ENCODE measurements at places on chromosomes 4 and X.

DNA sequence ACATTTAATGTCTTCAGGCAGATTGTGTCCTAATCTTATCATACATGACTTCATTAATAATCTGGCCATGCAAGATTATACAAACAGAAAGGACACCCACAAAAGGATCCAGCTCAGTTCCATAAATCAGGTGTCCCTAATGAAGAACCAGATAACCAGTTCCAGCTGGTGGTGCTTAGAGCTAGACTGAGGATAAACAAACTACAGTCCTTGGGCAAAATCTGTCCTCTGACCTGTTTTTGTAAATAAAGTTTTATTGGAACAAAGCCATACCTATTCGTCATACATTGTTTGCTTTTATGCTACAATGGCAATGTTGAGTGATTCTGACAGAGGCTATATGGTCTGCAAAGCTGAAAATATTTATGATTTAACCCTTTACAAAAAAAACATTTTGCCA, 199.5 kb downstream of the MID1IP1 start:
- DNase-seq = no peak

DNA sequence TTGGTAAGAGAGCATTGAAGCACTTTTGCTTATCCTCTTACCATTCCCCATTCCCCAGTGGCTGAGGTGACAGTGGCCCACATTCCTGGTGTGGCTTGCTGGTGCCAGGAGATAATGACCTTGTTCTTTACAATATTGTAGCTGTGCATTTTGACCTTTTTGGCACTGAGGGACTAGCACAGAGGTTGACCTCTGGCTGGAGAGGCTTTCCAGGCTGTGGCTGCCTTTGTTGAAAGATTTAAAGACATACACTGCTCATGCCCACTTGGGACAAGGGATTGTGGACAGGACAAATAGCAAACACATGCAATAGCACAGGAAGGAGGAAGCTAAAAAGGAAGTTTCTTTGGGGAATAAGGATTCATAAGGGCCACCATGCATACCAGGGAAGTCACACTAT, 65.4 kb downstream of the ARHGEF9 start:
- DNase-seq = no peak

DNA sequence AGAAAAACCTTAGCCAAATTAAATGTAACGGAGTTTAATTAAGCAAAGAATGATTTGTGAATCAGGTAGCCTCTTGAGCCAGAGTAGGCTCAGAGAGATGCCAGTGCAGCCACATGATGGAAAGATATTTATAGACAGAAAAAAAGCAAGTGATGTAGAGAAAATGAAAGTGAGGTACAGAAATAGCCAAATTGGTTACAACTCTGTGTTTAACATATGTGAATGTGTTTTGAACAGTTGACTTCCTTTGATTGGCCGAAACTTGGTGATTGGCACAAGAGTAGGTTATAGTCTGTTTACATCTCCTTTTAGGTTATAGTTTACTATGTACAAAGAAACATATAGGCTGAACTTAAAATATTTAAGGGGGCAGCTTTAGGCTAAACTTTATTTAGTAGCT, 459.9 kb upstream of the BOD1L1 start:
- no peak for DNase-seq

GRCh38 chr4:25847329-25847728, 15.5 kb downstream of the SEL1L3 start:
- DNase-seq = no peak

DNA sequence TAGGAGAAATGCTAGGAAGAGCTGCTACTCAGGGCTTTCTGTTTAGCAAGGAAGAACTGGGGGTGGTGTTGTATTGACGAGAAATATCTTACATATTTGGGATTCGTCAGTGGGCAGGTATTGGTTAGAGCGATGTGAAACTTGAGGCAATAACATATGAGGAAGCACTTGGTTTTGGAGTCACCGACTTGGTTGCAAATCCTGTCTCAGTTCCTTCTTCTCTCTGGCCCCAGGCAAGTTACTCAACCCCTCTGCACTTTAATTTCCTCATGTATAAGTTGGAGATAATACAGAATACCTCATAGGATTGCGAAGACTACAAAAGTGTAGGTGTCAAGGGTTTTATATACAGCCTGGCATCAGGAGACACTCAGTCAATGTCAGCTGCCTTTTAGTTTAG, 34.1 kb downstream of the GPAT3 start:
- DNase-seq = no peak

GRCh38 chr4:176902710-176903323, 110.1 kb upstream of the VEGFC start:
- no peak for DNase-seq

DNA sequence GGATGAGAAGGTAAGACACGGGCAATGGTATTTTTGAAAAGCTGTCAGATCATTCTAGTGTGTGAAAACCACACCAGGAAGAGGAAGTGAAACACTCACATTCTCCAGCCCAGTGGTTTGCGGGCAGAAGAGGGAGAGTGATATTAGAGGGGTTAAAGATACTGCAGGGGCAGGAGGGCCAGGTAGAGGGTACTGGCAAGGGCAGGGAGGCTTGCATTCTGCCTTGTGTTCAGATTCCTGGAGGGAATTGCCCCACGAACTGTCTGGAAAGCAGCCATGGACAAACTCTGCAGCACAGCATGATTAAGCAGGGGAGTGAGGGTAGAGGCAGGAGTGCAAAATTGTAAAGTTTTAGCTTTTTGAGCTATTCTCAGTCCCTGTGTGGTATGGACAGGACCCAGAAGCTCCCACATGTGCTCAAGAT, 30.9 kb downstream of the NIPAL1 start:
- peak; percentile 13 for DNase-seq

DNA sequence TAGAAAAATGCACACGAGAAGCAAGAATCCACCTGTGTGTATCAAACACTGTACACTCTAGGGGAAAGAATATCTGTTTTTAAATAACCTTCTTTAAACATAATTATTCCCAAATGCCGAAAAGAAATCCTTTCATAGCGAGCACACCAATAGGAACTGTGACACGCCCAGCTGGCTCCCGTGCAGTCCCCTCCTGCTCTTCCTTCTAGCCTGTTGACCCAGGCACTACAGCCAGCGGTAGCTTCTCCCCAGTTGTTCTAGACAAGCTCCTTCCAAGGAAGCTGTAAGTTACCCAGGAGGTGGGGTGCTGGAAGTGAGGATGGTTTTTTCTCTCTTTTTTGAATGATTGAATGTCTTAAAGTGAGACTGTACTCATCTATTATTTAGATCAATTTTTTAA, 19.5 kb upstream of the NOCT start:
- DNase-seq = no peak

- DNase-seq = no peak
Measured at GRCh38 chrX:109190542-109190941, 291.3 kb downstream of the GUCY2F start.

- peak; percentile 19 for DNase-seq
Measured at GRCh38 chr4:37889849-37890800, 759 bp upstream of the TBC1D1 start.

DNA sequence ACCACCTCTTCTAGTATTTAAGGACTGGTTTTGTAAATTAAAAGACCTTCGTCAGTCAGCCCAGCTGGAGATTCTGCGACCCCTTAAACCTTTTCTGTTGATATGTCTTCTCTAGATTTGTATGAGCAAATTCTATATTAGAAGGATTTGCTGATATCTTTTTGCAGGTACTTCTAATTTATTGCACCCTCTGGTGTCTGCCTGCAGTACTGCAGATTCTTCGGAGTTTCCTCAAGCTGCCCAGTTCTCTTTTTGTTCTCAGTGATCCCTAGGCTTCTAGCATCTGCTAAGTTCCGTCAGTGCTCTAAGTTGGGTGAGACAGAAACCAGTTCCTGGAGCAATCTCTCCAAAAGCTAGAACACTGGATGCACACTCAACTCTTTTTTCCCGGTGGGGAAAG, 545.2 kb downstream of the C4orf33 start:
- DNase-seq = no peak

GRCh38 chr4:28373601-28374000, 1513.0 kb downstream of the STIM2 start:
- no peak for DNase-seq

GRCh38 chr4:156790866-156791265, 180.7 kb downstream of the PDGFC start:
- no peak for DNase-seq

GRCh38 chr4:3229964-3230363, 19.0 kb upstream of the MSANTD1 start:
- no peak for DNase-seq

GRCh38 chr4:106302062-106302438, 14.0 kb downstream of the TBCK start:
- no peak for DNase-seq

DNA sequence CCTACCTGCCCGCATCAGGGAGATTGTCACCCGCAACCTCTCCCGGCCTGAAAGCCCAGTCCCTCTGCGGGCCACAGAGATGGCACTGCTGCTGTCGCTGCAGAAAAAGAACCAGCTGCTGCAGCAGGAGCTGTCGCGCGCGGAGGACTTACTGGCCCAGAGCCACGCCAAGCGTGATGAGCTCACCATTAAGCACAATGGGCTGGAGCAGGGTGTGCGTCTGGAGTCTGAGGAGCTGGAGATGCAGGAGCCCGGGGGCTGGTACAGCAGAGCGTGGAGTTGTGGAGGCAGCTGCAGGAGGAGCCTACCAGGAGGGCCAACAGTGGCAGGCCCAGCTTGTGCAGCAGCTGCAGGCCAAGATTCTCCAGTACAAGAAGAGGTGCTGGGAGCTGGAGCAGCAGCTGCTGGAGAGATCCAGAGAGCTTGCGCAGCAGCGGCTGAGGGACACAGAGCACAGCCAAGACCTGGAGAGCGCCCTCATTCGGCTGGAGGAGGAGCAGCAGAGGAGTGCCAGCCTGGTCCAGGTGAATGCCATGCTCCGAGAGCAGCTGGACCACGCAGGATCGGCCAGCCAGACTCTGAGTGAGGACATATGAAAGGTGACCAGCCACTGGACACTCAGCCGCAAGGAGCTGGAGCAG, 11.3 kb downstream of the SMIM10L2A start:
- no peak for DNase-seq

DNA sequence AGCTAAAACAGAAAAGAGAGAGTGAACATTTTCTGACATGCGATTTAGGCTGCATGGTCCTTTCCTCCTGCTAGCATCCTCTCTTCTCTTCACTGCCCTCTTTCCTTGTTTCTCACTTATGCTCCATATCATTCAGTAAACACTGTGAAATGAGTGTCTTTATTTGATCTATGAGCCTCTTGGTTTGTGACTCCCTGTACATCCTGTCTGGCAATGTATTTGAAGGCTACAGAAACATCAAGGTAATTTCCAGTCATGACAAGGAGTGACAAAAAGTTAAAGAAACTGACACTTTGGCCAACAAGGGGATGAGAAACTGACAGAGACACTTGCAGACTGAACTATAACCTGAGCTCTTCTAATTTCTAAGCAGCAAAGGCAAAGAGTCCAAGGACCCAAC, 8.7 kb downstream of the FTHL17 start:
- DNase-seq = no peak

- DNase-seq = no peak
Measured at GRCh38 chr4:91243132-91243531, 1060.6 kb upstream of the GRID2 start.

GRCh38 chrX:46627062-46627461, 53.5 kb downstream of the CHST7 start:
- no peak for DNase-seq

DNA sequence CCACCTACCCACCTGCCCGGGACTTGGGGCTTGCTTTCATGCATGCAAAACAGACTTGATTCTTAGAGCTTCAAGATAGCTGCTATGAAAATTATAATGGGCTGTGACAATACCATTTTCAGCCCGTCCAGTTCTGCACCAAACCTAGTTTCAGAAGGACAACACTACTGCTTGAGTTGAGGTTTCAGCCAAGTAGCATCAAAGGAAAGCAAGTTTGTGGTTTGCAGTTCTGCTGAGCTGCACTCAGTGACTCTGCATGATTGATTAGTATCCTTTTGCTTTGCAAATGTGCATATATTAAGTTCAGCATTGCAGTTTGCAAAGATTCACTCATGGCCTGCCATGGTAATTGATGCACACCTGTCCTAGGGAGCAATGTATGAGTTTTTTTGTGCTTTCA, 442.7 kb downstream of the RPA4 start:
- no peak for DNase-seq

- no peak for DNase-seq
Measured at GRCh38 chr4:15737255-15737654, 34.4 kb downstream of the BST1 start.

DNA sequence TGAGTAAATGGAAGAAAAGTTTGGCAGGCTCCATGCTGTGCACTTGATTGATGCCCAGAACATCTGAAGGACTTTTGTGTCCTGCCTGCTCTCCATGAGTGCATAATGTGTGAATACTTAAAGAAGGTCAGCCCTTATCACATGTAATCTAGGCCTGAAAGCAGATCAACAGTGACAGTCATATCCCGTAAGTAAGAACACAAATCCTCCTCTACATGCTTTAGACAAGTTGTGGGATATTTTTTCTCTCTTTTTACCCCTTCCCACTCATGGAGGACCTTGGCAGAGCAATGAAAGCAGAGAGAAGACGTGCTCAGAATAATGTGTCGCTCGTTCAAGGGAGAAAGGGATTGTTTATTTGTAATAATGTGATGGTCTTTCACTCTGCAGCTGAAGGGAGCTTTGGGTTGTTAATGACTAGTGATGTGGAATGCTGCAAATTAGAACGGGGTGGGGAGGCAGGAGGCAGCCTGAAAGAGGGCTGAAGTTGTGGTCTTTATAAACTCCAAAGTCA, 286.6 kb downstream of the BMPR1B start:
- DNase-seq = no peak

GRCh38 chr4:24186466-24186865, 296.6 kb upstream of the PPARGC1A start:
- DNase-seq = no peak

All from activated naive CD4-positive, alpha-beta T cell (primary cell).